ENCODE measurements at places on chromosomes 1 and 21.

GRCh38 chr1:33043267-33044092 lies 6.8 kb upstream of the AK2 start:
- DNase-seq: no peak

DNA sequence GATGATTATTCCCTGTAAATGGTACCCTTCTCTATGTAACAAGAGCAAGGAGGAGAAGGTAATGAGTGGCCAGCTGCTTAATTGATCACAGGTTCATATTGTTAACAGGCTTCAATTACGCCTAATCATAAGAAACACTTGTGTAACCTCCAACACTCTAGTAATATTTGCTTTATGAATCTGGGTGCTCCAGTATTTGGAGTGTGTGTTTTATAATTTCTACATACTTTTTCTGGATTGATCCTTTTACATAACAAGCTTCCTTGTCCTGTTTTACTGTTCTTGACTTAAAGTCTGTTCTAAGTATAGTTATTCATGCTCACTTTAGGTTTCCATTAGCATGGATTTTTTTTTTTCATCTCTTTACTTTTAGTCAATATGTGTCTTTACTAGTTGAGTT lies 984.2 kb downstream of the AMY1C start:
- DNase-seq: no peak

DNA sequence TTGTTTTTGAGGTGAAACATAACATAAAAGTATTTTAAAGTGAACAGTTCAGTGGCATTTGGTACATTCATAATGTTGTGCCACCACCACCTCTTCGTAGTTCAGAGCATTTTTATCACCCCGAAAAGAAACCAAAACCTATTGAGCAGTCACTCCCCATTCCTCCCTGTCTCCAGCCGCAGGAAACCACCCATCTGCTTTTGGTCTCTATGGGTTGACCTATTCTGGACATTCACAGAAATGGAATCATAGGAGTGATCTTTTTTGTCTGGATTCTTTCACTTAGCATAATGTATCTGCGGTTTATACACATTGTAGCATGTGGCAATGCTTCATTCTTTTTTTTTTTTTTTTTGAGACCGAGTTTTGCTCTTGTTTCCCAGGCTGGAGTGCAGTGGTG lies 141.2 kb downstream of the VPS13D start:
- no peak for DNase-seq

DNA sequence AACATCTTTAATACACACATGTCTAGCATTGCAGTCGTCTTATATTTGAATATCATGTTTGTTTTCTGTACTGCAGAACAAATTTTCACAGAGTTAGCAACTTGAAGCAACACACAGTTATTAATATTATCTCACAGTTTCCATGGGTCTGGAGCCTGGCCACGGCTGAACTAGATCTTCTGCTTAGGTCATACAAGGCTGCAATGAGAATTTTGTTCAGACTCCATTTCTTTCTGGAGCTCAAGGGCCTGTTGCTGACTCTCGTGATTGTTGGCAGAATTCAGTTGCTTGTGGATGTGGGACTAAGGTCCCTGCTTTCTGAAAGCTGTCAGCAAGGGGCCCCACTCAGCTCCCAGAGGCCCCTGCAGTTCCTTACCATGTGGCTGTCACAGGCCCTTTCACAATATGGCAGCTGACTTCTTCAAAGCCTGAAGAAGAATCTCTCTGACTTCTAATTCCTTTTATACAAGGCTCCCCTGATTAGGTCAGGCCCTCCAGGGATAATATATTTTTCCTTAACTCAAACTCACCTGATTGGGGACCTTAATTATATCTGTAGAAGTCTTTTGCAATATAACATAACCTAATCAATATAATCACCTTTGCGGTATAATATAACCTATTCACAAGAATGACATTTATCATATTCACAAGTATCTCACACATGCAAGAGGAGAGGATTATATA lies 296.3 kb downstream of the NFIA start:
- DNase-seq: no peak

GRCh38 chr21:28325618-28326017 lies 667.1 kb downstream of the LTN1 start:
- DNase-seq: no peak

DNA sequence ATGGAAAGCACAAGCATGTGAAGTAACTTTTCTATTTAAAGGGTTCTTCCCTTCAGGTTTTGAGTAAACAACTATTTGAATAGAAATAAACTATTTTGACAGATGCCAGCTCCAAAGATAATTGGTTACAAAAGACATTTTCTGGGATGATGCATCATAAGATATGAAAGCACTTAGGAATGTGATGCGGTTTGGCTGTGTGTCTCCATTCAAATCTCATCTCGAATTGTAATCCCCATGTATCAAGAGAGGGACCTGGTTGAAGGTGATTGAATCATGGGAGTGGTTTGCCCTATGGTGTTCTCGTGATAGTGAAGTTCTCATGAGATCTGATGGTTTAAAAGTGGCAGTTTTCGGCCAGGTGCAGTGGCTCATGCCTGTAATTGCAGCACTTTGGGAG lies 6.4 kb downstream of the DISP1 start:
- DNase-seq: no peak

DNA sequence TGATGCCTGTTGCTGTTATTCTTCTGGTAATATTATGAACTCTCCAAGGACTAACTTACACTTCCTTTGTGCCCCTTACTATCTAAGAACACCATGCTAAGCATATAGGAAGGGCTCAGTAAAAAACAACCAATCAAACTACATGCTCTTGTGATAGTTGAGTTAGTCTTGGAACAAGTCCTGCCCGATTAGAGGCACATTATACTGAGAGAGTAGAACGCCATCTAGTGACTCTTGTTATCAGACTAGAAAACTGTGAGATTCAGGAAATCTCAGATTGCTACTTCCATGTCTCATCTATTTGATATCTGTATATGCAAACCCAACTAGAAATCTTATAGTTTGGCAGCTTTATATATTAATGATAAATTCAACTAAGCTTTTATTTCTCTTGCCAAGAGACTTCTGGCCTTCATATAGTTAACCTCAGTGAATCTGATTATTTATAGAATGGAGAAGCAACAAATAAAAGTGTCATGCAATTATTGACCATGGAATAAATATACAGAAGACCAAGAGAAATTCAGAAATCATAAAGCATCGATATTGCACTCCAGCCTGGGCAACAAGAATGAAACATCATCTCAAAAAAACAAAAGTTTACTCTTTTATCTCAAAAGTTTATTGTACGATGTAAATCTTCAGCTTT lies 7.8 kb upstream of the SRRM1 start:
- DNase-seq: no peak

- no peak for DNase-seq
Measured at GRCh38 chr1:1436630-1437032, 1.1 kb downstream of the VWA1 start.

GRCh38 chr1:35845766-35846165 lies 37.2 kb upstream of the AGO1 start:
- no peak for DNase-seq

GRCh38 chr1:77018311-77018710 lies 151.0 kb downstream of the ST6GALNAC5 start:
- DNase-seq: no peak

GRCh38 chr1:151002051-151002450 lies 4.7 kb downstream of the MINDY1 start:
- no peak for DNase-seq

DNA sequence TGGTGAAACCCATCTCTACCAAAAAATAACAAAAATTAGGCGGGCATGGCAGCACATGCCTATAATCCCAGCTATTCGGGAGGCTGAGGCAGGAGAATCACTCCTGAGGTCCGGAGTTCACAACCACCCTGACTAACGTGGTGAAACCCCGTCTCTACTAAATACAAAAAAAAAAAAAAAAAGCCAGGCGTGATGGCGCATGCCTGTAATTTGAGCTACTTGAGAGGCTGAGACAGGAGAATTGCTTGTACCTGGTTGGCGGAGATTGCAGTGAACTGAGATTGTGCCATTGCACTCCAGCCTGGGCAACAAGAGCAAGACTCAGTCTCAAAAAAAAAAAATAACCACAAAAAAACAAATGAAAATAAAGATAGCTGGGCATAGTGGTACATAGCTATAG lies 42.3 kb downstream of the CC2D1B start:
- no peak for DNase-seq

GRCh38 chr21:29696937-29697336 lies 242.9 kb downstream of the GRIK1 start:
- DNase-seq: no peak

- DNase-seq: no peak
Measured at GRCh38 chr1:115467196-115467595, 129.1 kb upstream of the NGF start.

- no peak for DNase-seq
Measured at GRCh38 chr1:33848205-33848937, 15.5 kb upstream of the HMGB4 start.

DNA sequence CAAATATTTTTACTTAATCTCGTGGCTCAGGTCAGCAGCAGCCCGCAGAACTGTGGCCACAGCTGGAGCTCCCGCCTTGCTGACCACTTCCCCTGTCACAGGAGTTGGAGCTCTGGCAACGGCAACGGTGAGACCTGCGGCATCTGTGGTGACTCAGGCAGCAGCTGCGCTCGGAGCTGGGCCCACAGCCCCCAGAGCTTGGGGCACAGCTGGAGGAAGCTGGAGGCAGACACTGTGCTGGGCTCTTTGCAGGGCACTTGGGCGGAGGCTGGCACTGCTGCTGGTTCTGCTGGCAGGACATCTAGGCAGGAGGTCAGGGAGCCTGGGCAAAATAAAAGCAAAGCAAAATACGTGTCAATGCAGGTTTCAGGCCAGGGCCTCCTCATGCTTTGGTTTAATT lies at the start of gene LCE3A:
TSS of gene LCE3A (minus strand) at position 301 of the 400 bp plus-strand sequence. CDS start at position 301, 0 bp downstream.
- no peak for DNase-seq

DNA sequence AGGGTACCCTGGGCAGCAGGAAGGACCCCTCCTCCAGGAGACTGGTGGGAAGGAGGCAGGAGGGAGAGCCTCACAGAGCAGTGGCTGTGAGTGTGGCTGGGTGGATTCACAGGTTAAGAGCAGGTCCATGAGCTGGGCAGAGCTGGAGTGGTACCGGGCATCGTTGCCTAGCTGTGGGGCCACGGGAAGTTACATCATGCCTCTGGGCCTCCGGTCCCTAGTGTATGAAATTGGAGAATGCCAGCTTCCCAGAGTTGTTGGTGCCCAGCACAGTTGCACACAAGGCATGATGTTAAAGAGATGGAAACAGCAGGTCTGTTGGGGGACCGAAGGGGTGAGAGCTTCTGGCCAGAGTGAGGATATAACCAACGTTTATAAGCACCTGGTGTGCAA lies 18.5 kb downstream of the FOXO6 start:
- DNase-seq: no peak

DNA sequence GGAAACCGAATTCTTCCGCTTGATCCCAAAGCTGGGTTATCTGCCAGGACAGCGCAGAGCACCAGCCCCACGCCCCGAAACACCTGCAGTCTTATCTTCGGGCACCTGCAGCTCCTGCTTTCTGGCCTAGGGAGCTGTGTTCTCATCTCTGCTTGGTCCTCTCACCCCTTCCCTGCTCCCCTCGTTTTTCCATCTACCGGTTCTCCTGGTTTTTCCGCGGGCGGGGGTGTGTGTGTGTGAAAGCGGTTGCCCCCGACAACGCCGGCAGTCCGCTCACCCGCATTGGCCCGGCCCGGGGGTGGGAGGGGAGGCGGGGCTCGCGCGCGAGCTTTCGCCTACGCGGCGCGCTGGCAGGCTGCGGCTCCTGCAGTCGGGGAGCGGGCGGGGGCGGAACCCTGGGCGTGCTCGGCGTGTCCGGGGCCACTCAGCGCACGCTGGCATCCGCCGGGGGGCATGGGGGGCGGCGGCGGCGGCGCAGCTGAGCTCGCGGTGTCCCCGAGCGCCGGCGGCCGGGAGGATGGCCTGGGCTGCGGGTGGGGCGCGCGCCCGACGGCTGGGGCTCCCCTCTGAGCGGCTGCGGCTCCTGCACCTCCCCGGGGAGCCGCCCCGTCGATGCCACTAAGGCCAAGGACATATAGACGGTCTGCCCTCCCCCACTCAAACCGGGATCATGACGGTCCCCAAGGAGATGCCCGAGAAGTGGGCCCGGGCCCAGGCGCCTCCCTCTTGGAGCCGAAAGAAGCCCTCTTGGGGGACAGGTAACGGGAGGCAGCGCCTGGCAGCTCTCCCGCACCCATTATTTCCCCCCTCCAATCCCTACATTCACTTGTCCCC lies 3.2 kb downstream of the ATP8B2 start:
- DNase-seq: peak; percentile 84

- DNase-seq: no peak
Measured at GRCh38 chr1:154745750-154746425, 124.2 kb downstream of the KCNN3 start.

DNA sequence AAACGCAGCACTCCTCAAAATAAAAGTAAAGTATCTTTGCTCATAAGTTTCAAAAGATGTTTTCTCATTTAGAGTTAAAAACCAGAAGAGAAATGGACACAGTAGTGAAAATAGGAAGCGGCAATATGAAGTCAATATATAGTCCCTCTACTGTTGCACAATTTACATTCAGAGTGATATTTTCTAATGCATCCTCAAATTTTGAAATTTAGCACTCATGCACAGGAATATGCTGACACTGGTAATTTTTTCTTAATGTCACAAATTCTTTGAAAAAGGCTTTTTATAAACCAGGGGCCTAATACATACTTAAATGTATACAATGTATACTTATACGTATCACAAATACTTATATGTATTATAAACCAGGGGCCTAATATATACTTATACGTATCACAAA lies 19.5 kb downstream of the ST7L start:
- no peak for DNase-seq

GRCh38 chr1:29121936-29122681 lies 1.6 kb downstream of the TMEM200B start:
- DNase-seq: no peak

DNA sequence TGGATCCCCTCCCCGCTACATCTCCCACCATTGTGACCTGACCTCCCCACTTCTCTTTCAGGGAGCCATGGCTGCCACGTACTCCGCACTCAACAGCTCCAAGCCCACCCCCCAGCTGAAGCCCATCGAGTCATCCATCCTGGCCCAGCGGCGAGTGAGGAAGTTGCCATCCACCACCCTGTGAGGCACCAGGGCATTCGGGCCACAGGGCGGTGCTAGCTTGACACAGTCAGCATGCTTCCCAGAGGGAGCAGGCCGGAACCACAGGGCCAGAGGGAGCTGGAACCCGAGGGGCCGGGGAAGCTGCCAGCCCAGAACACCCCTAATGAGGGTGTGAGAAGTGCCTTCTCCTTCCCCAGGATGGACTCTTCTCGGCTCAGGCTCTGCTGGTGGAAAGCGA lies 44.5 kb downstream of the RPS6KA1 start:
- DNase-seq: no peak

- DNase-seq: no peak
Measured at GRCh38 chr1:35447278-35447677, 109.9 kb downstream of the KIAA0319L start.

GRCh38 chr1:7052701-7053100 lies 267.4 kb downstream of the CAMTA1 start:
- DNase-seq: no peak
